ENCODE measurements at places on chromosomes 2 and 18.

DNA sequence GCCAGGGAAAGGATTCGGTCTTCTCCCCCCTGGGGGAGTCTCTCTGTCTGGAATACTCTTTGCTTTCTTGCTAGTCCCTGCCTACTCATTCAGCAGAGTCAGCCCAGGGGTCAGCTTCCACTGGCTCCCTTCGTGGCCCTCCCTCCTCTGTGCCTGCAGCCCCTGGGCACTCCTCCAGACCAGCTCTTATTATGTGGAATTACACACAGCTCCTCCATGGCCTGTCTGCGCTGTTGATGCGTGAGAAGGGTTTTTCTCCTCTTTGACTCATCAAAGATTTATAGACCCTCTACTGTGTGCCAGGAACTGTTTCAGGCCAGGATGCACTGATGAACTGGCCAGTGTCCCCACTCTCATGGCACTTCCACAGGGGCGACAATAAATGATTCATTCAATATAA, 44.4 kb downstream of the ST8SIA5 start:
- DNase-seq = no peak

DNA sequence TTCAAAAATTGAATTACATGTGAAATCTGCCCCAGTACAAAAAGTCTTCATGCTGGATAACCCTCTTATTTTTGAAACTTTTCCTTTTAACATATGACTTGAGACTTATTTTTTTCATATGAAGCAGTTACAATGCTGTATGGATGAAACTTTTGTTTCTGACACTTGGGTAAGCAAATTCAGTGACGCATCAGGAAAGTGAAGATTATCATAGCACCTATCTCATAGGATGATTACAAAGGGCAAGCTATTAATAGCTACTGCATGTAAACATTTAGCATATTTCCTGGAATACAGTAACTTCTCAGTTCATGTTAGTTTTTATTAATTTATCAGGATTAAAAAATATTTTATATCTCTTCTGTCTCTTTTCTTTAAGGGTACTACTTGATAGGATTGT, 1109.2 kb downstream of the LRP1B start:
- no peak for DNase-seq

DNA sequence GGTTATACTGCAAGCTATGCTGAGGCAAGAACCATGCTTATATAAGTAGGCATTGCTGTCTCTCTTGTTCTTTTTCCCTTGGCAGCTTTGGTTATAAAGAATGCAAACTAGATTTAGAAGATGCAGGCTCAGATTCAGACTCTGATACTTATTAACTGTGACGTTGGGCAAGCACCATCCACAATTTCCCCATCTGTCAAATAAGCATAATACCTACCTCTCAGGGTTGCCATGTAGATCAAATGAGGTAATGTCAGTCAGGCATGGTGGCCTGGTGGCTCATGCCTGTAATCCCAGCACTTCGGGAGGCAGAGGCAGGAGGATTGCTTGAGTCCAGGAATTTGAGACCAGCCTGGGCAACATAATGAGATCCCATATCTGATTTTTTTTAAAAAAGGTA, 21.7 kb downstream of the ITGAV start:
- no peak for DNase-seq

DNA sequence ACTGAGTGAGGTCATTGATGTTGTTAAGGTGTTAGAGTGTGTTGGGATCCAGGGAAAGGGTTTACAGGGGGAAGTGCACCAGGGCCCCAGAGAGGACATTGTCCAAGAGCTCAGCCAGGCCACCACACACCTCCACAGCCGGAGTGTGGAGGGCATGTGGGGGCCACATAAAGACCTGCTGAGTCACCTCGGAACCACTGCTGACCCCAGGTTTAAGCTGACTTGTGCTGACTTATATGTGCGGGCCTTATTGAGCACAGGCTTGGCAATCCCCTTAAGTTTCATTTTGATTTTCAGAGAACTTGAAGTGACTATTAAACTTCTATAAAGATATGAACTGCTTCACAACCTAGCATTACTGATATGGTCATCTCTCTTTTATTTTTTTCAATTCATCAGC, 166.2 kb upstream of the MAP3K20 start:
- DNase-seq = no peak

DNA sequence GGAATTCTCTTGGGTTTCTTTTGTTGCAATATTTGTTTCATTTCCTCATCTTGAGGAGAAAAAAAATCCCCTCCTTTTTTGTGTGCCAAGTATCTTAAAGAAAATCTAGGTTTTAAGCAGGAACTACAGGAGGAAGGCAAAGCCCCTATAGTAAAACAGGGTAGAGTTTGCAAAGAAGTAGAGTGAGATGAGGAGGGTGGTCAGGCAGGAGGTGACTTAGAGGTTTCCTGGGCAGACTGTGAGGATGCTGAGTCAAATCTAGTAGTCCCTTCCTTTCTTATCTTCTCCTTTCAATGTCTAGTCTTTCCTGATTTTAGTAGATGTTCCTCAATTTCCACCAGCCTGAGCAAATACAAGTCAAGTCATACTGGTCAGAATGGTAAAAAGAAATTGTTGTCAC, 222.5 kb downstream of the PMAIP1 start:
- no peak for DNase-seq

- DNase-seq = no peak
These were observed 79.4 kb upstream of the FOSL2 start for GRCh38 chr2:28313220-28313784.

All from memory B cell (primary cell).